ENCODE measurements at places on chromosomes 6 and 20. TPM values are rescaled to one million over a fixed set of nuclear protein-coding genes. Genes with fewer than 3 reads are reported as not detected.

COL21A1 gene
- total RNA-seq: 62.5 TPM

CLDN20 gene
- total RNA-seq: not detected

SRSF12 gene
- total RNA-seq: 0.82 TPM

CTCFL gene
- not detected for total RNA-seq

FAM83D gene
- total RNA-seq: 14.3 TPM

All from sigmoid colon (tissue), 7 donors.